ENCODE measurements at places on chromosomes 4 and X.

DNA sequence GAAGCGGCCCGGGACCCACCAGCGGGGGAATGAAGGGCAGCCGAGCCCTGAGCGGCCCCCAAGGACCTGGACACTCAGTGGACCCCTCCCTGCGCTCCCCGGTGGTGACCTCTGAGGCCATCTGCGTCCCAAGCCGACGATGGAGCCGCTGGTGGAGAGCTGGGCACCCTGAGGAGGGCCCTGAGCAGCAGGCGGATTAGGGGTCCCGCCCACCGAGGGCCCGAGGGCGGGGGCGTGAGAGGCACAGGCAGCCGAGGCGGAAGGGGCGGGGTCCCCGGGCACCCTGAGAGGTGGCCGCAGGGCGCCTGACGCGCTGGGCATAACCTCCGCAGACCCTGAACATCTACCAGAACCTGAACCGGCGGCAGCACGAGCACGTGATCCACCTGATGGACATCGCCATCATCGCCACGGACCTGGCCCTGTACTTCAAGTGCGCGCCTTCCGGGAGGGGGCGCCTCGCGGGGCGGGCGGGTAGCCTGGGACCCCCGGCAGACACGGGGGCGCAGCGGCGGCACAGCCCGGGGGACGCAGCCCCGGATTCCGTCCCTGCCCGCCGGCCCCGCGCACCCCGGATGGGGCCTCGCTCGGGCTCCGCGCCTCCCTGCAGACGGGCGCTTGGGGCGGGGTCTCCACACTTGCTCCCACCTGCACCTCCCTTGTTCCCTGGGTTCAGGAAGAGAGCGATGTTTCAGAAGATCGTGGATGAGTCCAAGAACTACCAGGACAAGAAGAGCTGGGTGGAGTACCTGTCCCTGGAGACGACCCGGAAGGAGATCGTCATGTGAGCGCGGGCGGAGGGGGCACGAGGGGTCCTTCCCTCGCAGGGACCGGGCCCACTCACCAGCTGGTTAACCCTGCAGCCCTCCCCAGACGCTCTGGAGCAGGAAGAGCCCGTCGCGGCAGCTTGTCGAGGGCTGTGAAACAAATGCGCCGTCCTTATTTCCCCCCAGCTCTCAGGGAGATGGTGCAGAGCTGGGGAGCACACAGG lies 10.3 kb downstream of the ATP5ME start:
- DNase-seq = peak; percentile 47

DNA sequence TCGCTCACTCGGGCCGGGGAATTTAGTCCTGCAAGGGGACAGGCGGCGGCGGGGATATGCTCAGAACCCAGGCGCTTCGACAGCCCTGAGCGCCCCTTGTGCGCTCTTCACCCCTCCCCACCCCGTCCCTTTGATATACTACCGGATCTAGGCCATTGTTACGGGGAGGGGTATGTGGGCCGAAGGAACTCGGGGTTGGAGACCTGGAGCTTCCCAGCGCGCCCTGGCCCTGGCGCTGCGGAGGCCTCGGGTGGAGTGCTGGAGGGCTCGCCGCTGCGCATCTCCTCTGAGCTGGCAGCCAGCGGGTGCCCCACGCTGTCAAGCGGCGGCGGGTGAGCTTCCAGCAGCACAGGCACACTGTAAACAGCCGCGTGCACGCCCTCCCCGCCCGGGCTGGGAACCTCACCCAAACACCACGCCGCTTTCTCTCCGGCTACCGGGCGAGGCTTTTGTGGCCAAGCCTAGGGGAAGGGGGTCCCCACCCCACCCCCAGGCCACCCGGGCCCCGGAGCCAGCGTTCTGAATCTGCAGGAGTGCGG lies 54.5 kb upstream of the BCOR start:
- DNase-seq = no peak

DNA sequence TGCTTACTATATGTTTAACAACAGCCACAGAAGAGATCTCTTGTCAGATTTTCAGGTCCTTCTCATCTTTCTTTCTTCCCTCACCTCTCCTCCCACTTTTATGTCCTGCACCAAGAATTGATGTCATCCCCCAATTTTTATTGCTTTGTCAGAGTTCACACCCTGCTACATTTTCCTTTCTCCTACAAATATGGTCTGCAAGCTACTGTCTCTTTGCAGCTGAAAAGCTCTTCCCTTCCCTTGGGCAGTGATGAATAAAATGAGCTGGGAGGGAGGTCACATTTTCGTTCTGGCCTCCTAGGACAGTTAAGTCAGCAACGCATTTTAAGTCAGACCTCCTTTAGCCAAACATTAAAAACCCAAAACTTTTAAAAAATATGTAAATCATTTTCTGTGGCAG lies 26.7 kb upstream of the VEGFD start:
- no peak for DNase-seq

GRCh38 chrX:31580227-31580626 lies 508.4 kb upstream of the FTHL17 start:
- no peak for DNase-seq

DNA sequence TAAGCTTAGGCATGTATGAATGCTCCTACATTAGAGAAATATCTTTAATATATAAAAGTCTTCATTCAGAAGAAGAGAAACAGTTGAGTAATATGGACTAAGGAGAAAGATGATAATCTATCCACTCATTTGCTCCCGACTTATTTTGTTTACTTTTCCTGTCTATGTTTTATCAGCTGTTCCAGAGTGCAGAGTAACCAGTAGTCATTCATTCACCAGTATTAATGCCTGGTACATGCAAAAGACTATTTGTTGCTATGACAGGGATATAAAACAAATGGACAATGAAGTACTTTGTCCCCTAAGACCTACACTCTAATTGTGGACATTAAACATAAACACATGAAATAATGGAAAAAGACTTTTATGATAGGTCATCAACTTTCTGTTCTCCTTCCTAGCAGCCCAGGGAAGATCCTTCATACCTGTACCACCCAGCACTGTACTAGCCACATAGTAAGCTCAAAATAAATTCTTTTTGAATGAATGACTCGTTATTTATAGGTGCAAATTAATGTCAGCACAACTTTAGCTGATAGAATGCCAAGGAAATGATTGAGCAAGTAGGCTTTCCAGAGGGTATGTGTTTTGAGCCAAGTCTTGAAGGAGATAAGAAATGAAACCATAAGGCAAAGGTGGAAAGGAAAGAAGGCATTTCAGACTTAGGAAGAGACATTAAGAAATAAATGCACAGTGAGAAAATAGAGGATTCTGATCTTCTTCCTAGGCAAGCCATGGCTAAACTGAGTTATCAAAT lies 45.0 kb upstream of the IL13RA1 start:
- no peak for DNase-seq

DNA sequence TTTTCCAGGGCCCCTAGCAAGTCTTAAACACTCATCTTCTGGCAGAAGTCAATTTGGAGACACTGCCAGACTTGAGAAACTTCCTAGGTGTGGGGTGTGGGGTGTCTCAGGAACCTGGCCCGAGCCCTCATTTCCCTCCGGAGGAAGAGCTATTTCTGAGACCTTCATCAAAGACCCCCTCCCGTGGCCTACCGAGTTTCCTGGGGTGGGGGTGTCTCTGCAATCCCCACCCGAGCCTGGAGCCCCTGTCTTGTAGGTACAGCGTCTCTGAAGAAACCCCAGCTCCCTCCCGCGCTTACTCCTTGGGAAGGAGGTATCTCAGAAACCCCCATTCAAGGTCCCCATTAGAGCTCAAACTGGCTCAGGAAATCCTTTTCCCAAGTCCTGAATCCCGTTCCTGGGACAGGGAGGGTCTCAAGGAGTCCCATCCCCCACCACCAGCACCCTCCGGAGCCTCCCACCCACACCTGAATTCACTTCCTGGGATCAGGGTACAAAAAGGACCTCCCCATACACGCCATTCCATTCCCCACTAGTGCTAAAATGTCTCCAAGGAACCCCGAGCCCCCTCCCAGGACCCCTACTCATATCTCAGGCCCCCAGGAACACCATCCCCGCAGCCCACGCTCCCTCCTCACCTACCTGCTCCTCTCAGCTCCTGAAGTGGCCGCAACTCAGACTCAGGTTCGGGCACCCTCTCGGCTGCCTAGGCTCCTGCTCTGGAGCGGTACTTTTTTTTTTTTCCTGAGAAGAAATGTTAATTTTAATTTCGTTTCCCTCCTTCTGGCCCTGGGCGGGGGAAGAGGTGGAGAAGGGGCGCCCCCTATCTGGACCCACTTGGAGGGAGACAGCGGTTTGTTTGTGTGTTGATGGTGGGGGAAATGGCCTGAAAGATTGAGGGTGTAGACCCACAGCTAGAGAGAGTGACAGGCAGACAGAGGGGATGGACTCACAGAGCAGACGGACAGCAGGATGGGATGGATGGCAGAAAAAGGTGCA lies 1.1 kb downstream of the SLC38A5 start:
- no peak for DNase-seq

DNA sequence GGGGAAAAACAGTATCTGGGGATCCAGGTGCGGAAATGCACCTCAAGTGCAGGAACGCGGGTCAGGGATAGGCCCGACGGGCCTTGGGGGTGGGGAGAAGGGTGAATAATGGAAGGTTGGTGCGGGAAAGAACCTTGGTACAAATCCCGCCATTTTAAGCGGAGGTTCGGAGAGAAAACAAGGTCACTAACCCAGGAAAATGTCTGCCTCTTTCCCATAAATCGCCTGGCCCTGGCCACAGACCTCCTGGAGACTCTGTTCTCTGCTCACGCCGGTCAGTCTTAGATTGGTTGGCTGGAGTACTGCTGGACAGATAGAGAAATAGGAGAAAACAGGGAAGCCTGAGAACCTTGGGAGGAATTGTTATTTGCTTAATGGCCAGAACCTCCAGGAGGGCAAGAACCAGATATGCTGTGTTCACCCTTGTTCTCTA lies 897 bp upstream of the FBXL5 start:
- DNase-seq = no peak

GRCh38 chrX:74467656-74468055 lies 46.4 kb downstream of the SLC16A2 start:
- DNase-seq = no peak

GRCh38 chrX:30939928-30940327 lies 50.9 kb upstream of the TAB3 start:
- DNase-seq = no peak

DNA sequence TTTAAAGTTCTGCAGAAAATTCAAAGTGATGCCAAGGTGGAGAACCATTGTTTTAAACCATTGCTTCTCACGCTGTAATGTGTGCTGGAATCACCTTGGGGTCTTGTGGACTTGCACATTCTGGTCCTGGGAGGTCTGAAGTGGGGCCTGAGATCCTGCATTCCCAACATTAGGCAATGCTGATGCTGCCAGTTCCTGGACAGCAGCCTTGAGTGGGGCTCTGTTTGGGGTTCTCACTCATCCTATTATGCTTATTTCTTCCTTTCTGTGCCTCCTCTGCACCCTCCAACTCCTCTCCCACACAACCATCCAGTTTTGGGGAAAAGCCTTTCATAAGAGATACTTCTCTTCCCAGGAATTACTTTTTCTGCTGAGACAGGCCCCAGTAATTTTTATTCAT lies 44.2 kb upstream of the RASSF6 start:
- no peak for DNase-seq

GRCh38 chr4:176288020-176288419 lies 19.0 kb upstream of the ASB5 start:
- no peak for DNase-seq

- DNase-seq = no peak
Measured at GRCh38 chrX:101450085-101450484, 35.2 kb upstream of the ARMCX4 start.

DNA sequence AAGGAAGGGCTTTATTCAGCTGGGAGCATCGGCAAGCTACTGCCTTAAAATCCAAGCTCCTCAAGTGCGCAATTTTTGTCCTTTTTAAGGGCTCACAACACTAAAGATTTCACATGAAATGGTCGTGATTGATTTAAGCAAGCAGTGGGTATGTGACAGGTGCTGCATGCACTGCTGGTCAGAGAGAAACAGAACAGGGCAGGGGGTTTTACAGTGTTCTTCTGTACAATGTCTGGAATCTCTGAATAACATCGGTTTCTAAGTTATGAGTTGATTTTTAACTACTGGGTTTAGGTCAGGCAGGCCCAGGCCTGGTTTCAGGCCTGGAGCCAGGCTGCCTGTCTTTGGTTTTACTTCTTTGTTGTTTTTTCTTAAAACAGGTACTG lies 6.0 kb downstream of the UGT2B17 start:
- DNase-seq = no peak

- no peak for DNase-seq
Measured at GRCh38 chr4:87232216-87232615, 11.8 kb upstream of the KLHL8 start.

- no peak for DNase-seq
Measured at GRCh38 chr4:41172786-41173185, 41.6 kb downstream of the APBB2 start.

GRCh38 chr4:33930497-33930896 lies 2313.8 kb downstream of the ARAP2 start:
- no peak for DNase-seq

DNA sequence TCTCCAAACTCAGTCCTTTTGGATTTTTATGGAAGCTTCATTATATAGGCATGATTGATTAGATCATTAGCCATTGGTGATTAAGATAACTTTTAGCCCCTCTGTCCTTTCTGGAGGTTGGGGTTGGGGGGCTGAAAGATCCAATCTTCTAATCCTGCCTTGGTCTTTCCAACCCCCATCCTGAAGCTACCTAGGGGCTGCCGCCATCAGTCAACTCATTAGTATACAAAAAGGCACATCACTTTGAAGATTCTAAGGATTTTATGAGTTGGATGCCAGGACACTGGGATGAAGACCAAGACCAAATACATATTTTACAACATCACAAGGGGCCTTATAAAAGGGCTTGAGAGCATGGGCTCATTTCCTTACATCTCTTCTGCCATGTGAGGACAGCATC lies 47.5 kb downstream of the CYTL1 start:
- no peak for DNase-seq

DNA sequence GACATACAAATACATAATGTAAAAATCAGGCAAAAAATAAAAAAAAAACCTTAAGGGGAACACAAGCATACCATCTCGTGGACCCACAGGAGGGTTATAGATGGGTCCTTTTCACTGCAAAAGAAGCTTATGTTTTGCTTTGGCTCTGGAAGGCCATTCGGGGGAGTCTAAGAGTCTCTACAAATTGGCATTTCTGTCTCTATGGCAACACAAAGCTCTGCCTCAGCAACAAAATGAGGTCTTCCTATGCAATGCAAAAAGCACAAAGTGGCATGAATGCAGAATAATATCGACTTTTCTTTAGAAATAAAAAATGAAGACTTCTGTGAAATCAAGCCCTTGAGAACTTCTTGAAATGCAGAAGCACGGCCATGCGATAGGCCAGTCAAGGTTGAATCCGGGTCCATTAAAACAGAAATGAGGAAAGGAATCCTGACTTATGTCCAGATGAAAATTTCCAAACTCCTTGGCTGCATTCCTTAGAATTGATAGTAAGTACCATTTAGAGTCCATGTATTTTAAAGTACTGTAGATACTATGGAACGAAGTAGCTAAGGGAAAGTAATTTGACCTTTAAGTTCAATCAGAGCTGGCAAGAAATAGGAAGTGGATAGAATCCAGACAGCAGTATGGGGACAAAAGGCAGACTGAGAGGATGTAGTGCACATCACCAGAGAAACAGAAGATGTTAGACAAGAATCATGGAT lies 63.7 kb upstream of the PDLIM3 start:
- no peak for DNase-seq

DNA sequence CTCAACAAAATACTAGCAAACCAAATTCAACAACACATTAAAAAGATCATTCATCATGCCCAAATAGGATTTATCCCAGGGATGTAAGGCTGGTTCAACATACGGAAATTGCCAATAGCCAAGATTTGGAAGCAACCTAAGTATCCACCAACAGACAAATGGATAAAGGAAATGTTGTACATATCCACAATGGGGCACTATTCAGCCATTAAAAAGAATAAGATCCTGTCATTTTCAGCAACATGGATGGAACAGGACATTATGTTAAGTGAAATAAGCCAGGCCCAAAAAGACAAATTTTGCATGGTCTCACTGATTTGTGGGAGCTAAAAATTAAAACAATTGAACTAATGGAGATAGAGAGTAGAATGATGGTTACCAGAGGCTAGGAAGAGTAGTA lies 82.0 kb upstream of the FAM241A start:
- DNase-seq = no peak
